ENCODE measurements at places on chromosomes 4 and X.
A peak's percentile ranks its signal among the peaks of the same experiment; 100 is the strongest.

GRCh38 chr4:84583876-84584380 lies 1.0 kb downstream of the CDS1 start:
- no peak for DNase-seq

GRCh38 chrX:65744965-65745364 lies 77.5 kb downstream of the MSN start:
- peak; percentile 86 for DNase-seq

DNA sequence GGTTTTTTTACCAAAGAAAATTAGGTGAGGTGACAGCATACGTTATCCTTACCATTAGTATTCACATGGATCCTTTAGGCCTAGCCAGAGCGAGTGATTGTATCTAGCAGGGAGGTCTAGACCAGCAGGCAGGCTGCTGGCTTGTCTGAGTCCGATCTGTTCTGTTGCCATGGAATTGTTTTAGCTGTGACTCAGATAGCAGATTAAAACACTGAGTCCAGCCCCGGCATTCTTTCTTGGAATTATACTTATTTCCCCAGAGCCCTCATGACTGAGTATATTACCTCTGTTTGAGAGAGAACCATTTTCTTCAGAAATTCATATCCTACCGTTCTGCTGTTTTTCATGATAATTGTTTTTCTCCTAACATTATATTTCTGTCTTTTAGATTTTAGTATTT lies 37.4 kb downstream of the OCRL start:
- peak; percentile 41 for DNase-seq

- DNase-seq, result no peak
Observed at GRCh38 chr4:109301651-109302360, 652 bp downstream of the COL25A1 start.

DNA sequence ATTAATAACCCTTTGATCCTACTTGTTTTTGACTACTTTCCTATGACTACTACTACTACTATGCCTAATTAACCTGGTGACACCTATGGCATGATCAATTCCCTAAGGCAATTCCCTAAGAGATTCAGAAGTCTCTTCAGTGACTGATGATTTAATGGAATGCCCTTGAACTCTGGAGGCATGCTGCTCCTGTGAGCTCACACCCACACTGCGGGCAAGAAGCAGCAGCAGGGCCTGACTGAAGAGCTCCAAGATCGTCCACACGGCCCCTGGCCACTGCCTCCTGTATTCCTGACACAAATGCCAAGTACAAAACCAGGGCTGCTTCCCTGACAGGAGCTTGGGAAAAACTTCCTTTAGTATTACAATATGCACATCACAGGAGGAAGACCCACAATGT lies 74.2 kb upstream of the STS start:
- no peak for DNase-seq

- no peak for DNase-seq
Observed at GRCh38 chrX:106670631-106671030, 55.9 kb upstream of the RNF128 start.

GRCh38 chr4:147916351-147916750 lies 184.5 kb downstream of the ARHGAP10 start:
- peak; percentile 61 for DNase-seq

DNA sequence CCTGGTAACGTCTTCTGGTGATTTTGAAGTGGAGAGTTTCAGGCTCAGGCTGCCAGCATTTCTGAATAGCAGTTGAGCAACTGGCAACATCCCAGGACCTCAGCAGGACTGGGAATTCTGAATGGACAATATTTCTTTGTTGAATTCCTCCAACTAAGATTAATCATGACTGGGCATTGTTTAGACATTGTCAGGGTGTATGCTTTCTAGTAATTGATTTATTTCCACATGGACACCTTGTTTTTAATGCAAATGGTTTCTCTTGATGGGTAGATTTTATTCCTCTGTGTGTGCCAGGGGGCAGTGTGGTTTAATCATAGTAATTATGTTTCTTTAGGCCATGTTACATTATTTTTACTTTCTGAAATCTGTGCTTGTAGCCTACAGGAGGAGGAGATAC lies 1004.7 kb upstream of the LCORL start:
- DNase-seq, result peak; percentile 3

DNA sequence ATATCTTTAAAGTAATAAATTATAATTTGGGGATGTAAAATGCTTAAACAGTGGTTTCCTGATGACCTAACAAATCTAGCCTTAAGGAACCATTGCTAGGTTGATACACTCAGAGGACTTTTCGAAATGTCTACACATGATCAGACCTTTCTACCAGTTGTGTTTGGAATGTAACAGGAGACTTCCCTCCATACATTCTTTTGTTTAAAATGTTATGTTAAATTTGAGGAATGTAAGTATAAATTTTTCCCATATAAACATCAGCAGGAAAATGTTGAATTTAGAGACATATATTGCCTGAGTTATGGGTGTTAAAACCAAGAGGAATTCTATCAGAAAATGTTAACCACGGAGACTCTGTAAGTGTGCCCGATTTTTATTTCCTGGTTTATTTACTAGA lies 190.6 kb upstream of the SPRY1 start:
- no peak for DNase-seq

GRCh38 chr4:74304095-74304625 lies 4.1 kb upstream of the EPGN start:
- DNase-seq, result no peak

GRCh38 chrX:71170660-71171059 lies 26.0 kb downstream of the NLGN3 start:
- DNase-seq, result no peak

GRCh38 chr4:109078724-109079123 lies 223.7 kb downstream of the COL25A1 start:
- DNase-seq, result peak; percentile 66

GRCh38 chrX:19795307-19795706 lies 92.1 kb downstream of the SH3KBP1 start:
- DNase-seq, result no peak

DNA sequence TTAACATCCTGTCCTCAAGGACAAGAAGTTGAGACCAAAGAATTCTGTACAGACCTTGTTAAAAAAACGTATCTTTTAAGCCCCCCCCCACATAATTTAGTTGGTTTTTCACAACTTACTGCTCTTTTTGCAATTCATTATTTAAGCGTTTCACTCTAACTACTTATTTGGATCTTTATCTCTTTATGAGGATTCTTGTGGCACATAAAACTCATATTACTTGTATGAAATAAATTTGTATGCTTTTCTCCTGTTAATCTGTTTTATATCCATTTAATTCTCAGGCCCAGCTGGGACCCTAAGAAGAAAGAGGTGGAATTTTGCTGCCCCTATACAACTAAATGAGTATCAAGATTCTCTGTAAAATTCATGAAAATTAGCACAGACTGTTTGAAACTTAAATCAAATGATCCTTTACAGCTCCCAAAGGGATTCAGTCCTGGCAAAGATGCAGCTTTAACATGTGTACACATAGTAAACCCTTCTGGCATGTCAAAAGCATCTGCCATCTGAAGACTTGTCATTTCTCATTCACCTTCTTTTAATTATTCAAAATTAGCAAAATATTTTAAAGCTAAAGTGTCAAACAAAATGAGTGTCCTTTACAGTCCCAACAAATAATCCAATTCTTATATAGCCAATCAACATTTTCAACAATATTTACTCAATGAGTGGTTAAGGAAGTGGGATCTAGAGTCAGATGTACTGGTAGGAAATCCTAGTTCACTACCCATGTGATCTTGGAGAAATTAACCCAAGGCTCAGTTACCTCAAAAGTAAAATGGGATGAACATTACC lies 17.7 kb downstream of the ARAP2 start:
- no peak for DNase-seq

All from MCF 10A (cell line).